Left kidney (tissue), 8 donors: ENCODE measurements at places on chromosomes 5 and 9. TPM values are rescaled to one million over a fixed set of nuclear protein-coding genes. Genes with fewer than 3 reads are reported as not detected.

The PCDHB5 gene
- polyA plus RNA-seq: 7.5 TPM

The KIF20A gene
- 61.8 TPM for polyA plus RNA-seq

The CHSY3 gene
- 5.0 TPM for polyA plus RNA-seq

The PCDHA3 gene
- 0.47 TPM for polyA plus RNA-seq

The TMEM8B gene
- polyA plus RNA-seq: 27.7 TPM

The CBY3 gene
- 0.30 TPM for polyA plus RNA-seq

The MYOT gene
- polyA plus RNA-seq: 1.5 TPM
